ENCODE measurements at places on chromosomes 5 and 9.

DNA sequence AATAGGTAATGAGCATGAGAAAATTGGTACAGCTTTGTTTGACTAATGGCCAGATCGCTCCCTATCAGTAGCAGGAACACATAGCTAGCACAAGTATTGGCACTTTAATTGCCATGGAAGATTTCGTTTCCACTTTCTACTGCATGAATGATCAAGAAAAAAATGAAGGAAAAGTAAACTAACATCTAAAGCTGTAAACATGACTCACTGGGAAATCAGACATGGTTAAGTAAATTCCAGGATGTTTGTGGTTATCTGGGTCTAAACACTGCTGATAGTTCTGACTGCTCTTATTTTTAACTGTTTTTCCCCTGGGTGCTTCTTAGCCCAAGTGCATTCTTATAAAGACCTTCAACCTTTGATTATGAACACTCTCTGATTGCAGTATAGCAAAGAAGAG, 388.9 kb downstream of the NR2F1-AS1 start:
- no peak for DNase-seq

GRCh38 chr5:149616727-149617285, 35.5 kb downstream of the ARHGEF37 start:
- DNase-seq = no peak

DNA sequence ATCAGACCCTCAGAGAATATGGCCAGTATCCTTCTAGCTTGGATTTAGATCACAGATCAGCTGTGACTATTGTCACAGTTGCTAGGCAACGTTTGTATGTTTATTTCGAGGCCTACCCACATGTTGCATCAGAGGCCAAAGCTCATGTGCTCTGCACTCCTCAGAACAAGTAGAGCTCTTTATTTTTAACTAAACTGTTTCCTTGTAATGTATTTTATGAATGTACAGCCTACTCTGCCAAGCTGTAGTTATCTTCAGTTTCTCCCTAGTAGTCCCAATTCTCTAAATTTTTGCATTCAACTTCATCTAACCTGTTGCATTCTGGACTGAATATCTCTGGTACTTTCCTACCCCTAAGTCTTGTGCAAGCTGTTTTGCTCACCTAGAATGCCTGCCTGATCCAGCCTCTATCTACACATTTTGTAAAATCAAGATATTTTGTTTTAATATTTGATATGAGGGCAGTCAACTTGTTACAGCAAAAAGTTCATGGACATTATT, 52.8 kb downstream of the CAST start:
- peak; percentile 23 for DNase-seq

GRCh38 chr5:154542581-154542980, 64.6 kb upstream of the HAND1 start:
- DNase-seq = no peak

- no peak for DNase-seq
These were observed 366.5 kb downstream of the CHSY3 start for GRCh38 chr5:130270786-130271185.

GRCh38 chr5:72834924-72835323, 18.5 kb downstream of the TNPO1 start:
- DNase-seq = no peak

DNA sequence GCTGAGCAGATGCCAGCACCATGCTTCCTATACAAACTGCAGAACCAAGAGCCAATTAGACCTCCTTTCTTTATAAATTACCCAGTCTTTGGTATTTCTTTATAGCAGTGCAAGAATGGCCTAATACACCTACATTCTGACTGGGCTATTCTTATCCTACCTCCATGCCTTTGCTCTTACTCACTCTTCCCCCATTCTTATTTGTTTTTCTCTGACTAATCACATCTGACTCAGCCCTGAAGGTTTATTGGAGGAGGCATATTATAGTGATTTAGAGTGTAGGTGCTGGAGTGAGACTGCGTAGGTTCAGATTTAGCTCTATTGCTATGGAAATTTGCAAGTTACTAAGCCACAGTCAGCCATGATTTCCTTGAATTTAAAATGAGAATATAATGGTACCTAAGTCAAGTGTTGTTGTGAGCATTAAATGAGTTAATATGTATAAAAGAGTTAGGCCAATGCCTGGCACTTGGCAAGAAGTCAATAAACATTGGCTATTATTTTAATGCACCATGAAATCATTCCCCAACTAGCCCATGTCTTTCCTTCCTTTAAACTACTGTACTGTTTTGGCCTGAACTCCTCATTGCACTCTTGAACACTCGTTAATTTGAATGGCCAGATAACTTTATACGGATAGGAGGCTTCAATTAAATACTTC, 531.2 kb upstream of the ZNF608 start:
- no peak for DNase-seq

DNA sequence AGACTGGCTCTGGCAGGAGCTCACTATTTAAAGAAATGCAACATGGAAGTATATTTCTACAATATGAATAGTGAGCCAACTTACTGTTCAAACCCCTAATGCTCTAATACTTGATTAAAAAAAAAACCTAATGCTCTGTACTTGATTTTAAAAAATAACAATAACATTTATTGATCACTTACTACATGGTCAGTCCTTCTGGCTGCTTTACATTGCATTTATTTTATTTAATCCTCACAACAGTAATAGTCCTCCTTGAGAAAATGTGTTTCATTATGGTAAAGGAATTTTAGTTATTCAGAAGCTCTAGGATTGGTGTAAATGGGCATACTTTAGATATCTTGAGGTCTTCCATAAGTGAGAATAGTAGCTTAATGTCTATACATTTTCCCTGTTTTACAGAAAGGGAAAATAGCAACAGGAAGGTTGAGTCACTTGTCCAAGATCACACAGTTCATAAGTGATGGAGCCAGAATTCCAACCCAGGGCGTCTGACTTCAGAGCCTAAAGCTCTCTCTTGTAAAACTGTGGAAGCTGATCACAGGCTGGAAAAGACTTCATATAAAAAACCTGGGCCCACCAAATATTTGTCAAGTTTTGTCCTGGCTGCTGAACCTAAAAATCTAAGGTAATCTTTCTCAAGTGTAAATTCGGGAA, 1.0 kb downstream of the STARD4 start:
- no peak for DNase-seq

- DNase-seq = no peak
These were observed 796.4 kb upstream of the ACO1 start for GRCh38 chr9:31588006-31588405.

- DNase-seq = no peak
These were observed 60.6 kb upstream of the EMB start for GRCh38 chr5:50501491-50502228.

DNA sequence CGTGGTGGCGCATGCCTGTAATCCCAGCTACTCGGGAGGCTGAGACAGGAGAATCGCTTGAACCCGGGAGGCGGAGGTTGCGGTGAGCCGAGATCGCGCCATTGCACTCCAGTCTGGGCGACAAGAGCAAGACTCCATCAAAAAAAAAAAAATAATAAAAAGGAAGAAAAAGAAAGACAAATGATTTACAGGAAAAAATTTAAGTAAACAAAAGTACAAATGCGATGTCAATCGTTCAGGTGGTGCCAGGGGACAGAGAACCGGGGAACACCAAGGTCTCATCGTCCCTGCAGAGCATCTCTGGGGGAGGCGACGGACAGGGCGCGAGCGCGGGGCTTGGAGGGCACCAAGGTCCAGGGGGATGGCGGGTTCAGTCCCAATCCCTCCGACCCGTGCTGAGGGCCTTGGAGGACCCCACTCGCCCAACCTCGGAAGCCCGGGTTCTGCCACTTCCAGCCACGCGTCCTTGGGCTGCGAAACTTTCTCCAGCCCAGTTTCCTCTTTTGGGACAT, 607 bp upstream of the HNRNPAB start:
- DNase-seq = no peak

DNA sequence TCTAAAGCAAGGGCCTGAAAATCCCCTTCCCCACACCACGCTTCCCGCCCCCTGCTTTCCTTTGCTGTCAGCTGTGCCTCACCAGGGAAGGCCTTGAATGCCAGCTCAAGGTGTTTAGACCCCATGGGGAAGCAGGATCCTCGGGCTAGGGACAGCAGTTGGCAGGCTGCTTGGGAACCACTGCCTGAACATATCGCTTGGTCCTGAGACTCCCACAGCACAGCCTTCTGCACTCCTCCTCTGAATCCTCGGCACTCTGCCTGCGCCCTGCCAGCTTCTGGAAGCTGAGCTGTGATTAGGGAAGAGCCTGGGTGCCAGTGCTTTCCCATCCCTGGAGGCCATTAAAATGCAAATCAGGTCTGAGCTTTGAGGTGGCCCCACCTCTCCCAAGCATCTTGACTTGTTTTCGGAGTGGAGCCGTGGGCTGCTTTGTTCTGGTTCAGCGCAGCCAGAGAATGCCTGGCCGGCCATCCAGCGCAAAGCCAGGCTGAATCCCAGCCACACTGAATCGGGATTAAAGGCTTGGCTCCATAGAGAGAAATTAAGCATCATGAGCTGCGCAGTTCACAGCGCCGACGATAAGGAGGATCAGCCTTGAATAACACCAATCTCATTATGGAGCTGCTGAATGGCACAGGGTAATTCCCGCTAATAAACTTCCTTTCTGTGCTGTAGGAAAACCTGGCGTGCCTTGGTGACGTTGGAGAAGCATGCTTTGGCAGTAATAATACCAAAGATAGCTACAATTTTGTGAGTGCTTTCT, 40.0 kb downstream of the AMBP start:
- DNase-seq = no peak

- DNase-seq = no peak
These were observed 674 bp downstream of the TSPAN17 start for GRCh38 chr5:176647843-176648473.

- no peak for DNase-seq
These were observed 6.1 kb downstream of the IL4 start for GRCh38 chr5:132679717-132680380.

GRCh38 chr5:137778772-137779564, 24.8 kb upstream of the HNRNPA0 start:
- no peak for DNase-seq

GRCh38 chr5:180703912-180704311, 35.9 kb downstream of the OR2Y1 start:
- no peak for DNase-seq

DNA sequence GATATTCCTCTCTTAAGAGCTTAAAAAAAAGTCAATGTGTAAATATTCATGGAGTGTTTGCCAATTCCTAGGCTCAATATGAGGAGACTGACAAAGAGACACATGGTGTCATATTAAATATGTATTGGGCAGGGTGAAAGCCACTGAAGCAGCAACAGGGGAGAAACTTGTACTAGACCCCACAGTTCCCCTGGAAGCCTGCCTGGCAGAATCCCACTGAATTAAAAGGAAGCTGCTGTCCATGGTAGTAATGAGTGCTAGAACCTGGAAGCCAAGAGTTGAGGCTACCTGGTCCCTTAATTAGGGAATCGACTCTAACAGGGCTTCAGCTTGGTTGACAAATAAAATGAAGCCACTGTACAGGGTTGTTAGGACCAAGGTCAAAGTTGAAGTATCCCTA, 129.4 kb upstream of the GPR151 start:
- DNase-seq = no peak

DNA sequence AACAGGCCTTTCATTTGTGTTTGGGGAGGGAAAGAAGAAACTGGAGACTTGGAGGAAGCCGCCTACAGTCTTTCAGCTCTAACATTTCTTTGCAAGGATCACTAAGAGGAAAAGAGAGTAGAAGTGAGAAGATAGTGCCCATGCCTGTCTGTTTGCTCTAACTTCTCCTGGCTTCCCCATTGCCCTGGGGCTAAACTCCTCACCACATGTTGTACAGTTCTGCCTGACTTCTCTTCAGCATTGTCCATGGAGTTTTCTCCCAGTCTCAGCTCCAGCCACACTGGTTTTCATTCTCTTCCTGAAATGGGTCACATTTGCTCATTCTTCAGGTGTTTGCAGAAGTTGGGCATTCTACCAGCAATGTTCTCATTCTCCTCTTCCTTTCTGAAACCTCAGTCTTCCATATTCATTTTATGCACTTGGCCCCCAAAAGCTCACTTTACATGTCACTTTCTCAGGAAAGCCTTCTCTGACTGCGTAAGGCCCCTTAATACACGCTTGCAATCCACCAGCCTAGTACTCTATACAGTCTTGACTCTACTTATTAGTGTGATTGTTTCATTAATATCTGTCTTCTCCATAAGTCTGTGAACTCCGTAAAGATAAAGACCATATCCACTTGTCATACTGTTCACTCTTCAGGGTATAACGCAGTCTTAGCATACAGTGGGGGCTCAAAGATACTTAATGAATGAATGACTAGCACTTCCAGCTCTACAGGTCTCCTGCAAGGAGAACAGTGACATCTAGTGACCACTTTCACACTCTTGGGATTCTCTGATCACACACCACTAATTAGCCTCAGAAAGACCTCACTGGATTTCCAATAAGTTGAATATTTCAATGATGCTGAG, 40.2 kb upstream of the TRIM32 start:
- no peak for DNase-seq

DNA sequence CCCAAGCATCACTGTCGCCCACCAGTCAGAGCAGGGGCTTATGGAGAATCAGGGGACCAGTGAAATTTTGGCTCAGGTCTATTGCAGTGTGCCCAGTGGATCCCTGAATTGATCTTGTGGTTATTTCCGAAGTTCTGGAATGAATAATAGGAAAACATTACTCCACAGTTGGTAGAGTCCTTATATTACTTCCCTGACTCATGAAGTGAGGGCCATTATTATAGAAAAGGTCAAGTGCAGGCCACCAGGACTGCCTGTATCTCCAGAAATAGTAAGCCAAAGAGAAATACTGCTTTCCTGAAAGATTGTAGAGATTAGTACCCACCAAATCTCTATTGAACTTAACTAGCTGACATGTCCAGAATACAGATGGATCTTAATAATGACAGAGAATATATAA, 335.0 kb downstream of the NPR3 start:
- DNase-seq = no peak

DNA sequence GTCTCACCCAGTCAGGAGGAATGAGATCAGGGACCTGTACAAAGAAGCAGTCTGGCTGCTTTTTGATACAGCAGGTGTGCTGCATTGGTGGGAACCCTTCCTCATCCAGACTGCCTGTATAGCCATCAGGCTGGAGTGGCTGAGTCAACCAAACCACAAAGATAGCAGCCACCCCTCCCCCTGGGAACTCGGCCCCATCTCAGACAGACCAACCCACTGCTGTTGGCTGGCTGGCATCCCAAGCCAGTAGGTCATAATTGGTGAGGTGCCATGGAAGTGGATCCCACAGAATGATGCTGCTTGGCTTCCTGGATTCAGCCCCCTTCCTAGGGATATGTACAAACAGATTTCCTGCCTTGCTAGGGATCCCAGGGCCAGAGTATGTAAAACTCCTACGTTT, 60.9 kb downstream of the YTHDC2 start:
- DNase-seq = no peak

- no peak for DNase-seq
These were observed 26.1 kb upstream of the CSF1R start for GRCh38 chr5:150112201-150113046.

GRCh38 chr5:90866333-90866732, 307.7 kb downstream of the ADGRV1 start:
- no peak for DNase-seq

GRCh38 chr5:138241688-138242571, 28.8 kb upstream of the CDC23 start:
- no peak for DNase-seq

GRCh38 chr5:60765019-60765709, 65.2 kb upstream of the DEPDC1B start:
- no peak for DNase-seq

- no peak for DNase-seq
These were observed 165.8 kb downstream of the SEMA5A start for GRCh38 chr5:9380109-9380508.
